Activated CD4-positive, alpha-beta T cell treated with anti-CD3 and anti-CD28 coated beads for 1 hour (primary cell): ENCODE measurements at places on chromosomes 6 and 20.

GRCh38 chr6:1686117-1687098 is 76.7 kb downstream of the FOXC1 start:
- DNase-seq = no peak

DNA sequence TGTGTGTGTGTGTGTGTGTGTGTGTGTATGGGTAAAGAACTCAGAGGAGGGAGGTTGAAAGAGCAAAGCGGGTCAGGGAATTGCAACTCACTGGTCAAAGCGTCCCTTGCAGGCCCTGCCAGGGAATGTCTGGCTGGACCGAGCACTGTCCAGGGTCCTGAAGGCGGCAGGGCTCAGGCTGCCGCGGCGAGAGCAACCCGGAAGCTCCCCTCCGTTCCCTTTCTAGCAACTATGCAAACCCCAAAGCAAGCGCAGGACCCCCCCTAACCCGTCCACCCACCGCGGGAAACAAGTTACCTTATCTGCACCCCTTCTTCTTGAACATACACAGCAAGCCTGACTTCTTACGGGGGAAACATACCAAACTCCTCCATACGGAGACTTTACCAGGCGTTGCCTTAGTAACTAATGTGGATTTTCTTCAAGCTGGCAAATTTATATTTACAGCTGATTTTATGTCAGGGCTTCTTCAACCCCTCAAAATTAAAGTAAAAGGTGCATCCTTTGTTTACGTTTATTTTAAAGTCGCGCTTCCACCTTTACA is 538 bp upstream of the GRM1 start:
- DNase-seq = no peak

GRCh38 chr6:111080698-111081097 is 6.6 kb upstream of the SLC16A10 start:
- no peak for DNase-seq

GRCh38 chr20:33875055-33875454 is 63.9 kb downstream of the CHMP4B start:
- no peak for DNase-seq

GRCh38 chr6:40427196-40427595 is 160.0 kb downstream of the LRFN2 start:
- DNase-seq = no peak

- DNase-seq = no peak
Measured at GRCh38 chr20:16097788-16098187, 475.5 kb downstream of the KIF16B start.

- no peak for DNase-seq
Measured at GRCh38 chr20:60100780-60101179, 142.6 kb downstream of the CDH26 start.

DNA sequence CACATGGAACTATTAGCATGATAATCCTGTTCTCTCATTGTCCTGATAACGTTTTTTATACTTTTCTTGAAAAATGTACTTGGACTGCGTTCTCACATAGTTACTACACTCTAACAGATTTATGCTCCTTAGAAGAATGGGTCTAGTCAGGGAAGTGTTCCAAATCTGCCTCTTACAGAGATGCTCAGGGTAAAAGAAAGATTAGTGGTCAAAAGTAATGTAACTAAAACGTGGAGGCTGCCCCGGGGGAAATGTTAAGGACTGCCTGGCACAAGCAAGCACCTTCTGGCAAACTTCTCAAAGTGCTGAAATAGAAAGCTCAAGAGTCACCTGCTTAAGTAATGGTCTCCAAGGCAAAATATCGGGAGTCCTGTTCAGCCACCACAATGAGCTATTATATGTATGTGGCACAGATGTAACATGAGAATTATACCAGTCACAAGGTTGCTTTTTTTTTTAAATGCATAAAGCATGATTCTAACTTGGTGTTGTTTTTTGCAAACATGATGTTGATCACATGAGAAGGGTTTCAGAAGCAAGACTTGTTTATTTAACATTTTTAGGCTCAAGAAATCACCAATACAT is 244.5 kb upstream of the JARID2 start:
- DNase-seq = no peak

GRCh38 chr6:41729624-41730023 is 5.8 kb downstream of the TFEB start:
- DNase-seq = no peak

GRCh38 chr20:50550531-50550930 is 40.3 kb downstream of the PTPN1 start:
- no peak for DNase-seq

GRCh38 chr6:154614101-154614500 is 103.6 kb upstream of the CNKSR3 start:
- DNase-seq = no peak

- no peak for DNase-seq
Measured at GRCh38 chr6:7150381-7151064, 42.8 kb downstream of the RREB1 start.

GRCh38 chr6:63391203-63391970 is 71.6 kb upstream of the LGSN start:
- no peak for DNase-seq

DNA sequence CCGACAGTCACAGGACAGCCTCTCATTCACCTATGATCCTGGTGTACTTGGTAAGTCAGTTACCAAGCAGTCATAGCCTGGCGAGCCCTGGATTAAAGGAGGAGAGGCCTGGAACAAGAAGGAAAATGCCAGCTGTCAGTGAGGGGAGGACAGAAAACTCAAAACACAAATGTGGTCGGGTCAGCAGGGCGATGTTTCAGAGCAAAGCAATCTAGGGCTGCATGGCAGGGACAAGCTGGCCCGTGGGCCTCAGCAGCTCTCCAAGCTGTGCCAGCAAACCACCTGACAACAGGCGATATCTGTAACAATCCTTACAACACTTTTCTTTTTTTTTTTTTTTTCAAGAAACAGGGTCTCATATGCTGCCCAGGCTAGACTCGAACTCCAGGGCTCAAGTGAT is 40.3 kb downstream of the MGME1 start:
- no peak for DNase-seq

DNA sequence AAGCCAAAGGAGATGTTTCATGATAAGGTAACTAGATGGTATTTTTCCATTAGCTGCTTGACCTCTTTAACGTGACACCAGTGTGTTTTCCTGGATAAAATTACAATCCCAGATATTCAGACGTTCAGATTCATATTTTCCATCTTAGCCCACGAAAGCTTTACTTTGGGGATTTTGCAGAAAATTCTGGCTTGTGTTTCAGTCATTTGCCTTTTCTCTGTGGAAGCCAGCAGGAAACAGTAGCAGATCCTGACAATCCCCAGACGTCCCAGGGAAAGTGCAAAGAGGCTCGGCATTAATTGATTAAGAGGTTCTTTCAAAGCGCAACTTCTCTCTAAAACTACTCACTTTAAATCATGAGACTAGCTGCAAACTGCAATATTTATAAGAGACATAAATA is 243.6 kb downstream of the UST start:
- DNase-seq = no peak

DNA sequence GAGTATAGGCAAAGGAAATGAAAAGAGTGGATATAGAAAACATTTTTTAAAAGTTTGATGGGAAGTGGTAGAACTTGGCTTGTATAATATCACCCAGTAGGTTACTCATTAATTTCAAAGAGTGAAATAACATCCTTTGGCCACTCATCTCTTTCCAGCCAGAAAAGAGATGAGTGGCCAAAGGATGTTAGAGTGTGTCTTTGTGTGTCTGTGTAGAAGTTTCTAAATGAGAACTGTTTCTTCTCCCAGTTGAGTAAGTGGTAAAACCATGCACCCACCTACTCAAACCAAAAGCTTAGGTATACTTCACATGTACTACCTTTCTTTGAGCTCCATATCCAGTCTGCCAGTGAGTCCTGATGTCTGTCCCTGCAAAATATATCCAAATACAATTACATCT is 47.7 kb upstream of the TMEM244 start:
- no peak for DNase-seq

DNA sequence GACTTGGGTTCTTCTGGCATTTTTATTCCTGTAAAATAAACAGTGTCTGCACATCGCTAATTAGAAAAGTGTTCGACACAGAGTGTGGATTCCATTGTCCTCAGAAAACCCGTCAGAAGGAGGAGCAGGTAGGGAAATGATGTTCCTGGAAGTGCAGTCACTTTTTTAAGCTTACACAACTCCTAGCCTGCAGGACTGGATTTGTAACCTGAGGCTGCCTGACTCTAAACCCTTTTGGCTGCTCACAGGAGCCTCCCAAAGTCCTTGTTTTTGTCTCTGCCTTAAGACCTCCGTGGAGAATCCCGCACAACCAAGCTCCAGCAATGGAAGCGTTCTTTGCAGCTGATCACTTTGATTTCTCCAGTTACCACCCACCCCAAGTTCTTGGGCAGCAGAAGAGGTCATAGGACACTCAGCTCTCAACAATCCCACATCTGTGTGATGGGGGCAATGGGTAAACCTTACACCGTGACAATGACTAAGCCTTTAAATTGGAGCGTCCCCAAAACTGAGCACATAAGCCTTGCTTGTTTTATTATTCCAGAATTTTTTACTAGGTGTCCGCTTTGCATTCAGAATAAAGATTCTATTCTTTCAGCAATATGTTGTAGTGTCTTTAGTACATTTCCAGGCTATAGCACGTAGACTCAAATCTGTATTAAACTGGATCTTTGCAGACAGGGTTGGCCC is 227.9 kb downstream of the TBXT start:
- no peak for DNase-seq

- DNase-seq = no peak
Measured at GRCh38 chr6:68400396-68400795, 234.7 kb upstream of the ADGRB3 start.

DNA sequence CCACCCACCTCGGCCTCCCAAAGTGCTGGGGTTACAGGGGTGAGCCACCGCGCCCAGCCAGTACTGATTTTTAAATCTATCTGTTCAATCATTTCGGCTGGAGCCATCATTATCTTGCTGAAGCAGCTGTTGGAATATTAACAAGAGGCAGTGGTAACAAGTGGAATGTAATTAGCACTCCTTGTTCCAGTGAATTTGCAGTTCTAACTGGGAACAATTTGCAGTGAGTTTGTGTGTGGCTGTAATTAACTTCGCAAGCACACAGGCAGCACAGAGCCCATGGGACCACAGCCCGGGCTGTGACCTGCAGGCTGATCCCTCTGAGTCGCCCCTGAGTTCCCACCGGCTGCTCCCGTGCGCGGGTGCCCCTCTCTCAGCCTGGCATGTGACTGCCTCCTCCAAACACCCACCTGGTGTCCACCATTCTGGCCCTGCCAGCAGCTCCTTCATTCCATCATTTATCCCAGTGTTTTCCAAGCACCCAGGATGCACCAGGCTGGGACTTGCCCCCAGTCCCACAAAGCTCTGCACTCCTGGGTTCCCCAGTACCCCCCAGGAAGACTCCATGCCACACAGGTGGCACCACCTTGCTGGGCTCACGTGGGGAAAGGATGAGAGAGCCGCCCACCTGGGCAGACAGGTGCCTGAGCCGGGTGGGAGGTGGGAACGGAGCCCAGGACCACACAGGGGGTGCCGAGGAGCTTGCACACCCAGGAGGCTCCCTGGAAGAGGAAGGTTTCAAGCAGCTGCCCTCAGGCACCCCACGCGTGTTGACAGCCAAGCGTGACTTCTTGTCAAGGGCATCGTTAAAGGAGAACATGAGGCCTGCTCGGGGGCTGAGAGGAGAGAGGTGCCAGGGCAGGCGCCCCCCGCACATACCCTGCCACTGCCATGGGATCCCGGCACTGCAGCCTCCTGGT is 75.2 kb downstream of the YTHDF1 start:
- no peak for DNase-seq

- DNase-seq = no peak
Measured at GRCh38 chr6:35461270-35461669, 6.9 kb upstream of the RPL10A start.

- no peak for DNase-seq
Measured at GRCh38 chr6:19668710-19669109, 168.5 kb upstream of the ID4 start.

DNA sequence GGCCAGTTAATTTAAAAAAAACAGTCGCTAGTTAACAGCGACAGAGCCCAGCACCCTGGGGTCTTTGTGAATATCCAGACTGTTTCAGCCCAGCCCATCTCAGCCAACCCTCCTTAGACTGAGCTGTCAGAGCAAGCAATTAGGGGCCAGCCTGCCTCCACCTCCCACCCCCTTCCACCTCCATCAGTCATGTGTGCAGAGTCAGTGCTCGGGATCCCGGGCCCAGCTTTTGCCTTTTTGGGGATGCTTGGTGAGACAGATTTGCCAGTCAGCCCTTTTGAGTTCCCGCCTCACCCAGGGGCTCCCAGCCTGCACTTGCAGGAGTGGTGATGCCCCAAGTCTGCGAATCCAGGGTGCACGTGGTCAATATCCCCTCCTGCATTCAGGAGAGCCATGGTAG is 6.5 kb upstream of the FAM83D start:
- no peak for DNase-seq

GRCh38 chr6:166771701-166772100 is 144.7 kb upstream of the RPS6KA2 start:
- DNase-seq = no peak

GRCh38 chr6:140897804-140898573 is 1234.7 kb upstream of the GJE1 start:
- DNase-seq = no peak

DNA sequence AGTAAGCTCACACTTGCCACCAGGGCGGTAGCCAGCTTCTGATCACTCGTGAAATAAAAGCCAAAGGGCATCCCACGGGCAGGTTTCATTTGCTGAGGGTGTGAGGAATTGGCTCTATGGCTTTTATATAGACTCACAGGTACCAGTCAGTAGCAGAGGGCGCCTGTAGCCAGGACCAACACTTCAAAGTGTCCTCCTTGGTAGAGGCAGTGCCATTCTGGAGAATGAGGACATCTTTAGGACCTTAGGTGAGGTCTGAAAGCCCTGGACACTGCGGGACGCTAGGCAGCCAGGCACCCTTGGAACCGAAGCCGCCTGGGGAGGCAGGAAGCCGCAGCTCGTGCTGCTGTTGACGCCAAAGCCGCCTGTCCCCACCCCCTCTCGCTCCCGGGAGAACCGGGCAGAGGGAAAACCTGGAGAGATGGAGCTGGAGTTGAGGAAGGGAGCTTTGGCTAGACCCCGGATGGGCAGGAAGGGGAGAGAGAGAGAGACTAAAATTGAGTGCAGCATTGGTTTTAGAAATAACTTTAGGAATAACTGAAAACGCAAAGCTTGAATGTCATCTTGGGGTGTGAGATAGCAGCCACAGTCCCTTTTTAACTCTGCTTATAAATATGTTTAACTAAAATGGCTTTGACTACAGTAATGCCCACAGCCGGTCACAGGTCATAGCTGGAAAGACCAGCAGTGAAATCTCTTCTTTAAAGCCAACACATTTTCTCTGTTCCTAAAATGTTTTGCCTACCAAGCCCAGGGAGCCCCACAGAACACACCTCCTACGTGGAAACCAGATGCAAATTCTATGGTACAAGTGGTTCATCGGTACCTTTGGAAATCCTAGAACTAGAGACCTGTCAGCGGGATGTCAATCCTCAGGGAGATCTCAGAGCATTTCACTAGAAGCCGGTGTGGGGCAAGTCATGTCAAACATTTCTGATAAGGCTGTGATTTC is 128.5 kb upstream of the CDYL start:
- no peak for DNase-seq

DNA sequence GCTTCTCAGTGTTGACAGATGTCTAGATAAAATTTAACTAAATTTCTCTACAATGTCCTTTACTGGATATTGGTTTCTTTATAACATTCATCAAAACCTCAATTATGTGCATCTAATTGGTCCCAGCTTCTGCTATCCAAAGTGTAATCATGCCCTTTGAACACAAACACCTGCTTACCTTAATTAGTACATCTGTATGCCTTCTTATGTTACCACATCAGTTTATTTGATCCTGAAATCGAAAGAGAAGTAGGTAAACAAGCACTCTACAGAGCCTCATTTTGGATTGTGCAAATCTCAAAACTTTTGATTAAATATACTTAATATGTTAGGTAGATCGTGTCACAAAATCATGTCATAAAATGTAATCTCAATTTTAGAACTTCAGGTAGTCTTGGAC is 36.5 kb downstream of the TAB2 start:
- DNase-seq = no peak
